ENCODE measurements at places on chromosomes 11 and 22.

DNA sequence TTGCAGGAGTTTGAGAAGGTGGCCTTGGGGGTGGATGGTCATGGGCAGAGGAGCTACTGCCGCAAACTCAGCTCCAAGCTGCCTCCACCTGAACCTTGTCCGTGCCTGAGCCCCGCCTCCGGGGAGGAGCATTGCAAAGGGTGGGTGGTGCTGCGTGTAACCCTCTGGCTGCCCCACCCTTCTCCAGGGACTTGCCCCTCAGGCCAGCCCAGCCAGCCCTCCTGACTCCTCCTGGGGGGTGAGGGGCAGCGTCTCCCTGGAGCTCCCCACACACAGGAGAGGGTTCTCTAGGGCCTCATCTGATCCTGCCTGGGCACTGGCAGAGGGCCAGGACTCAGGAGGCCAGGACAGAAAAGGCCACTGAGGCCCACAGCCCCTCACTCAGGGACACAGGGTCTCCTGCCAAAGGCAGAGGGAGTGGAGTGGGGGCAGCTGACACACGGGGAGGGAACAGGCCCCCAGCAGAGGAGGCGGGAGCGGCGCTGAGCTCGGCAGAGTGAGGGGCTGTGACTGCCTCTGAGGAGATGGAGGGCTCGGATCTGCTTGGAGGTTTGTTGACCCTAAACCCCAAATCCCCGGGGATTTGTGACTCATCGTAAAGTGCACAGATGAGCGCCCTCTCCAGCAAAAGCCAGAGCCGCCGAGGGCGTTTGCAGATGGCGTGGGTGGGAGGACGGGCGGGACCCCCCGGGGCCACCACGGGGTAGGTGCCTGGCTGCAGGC lies 12.8 kb downstream of the BRSK2 start:
- DNase-seq = no peak

- DNase-seq = no peak
Measured at GRCh38 chr11:48017831-48018527, 37.6 kb downstream of the PTPRJ start.

DNA sequence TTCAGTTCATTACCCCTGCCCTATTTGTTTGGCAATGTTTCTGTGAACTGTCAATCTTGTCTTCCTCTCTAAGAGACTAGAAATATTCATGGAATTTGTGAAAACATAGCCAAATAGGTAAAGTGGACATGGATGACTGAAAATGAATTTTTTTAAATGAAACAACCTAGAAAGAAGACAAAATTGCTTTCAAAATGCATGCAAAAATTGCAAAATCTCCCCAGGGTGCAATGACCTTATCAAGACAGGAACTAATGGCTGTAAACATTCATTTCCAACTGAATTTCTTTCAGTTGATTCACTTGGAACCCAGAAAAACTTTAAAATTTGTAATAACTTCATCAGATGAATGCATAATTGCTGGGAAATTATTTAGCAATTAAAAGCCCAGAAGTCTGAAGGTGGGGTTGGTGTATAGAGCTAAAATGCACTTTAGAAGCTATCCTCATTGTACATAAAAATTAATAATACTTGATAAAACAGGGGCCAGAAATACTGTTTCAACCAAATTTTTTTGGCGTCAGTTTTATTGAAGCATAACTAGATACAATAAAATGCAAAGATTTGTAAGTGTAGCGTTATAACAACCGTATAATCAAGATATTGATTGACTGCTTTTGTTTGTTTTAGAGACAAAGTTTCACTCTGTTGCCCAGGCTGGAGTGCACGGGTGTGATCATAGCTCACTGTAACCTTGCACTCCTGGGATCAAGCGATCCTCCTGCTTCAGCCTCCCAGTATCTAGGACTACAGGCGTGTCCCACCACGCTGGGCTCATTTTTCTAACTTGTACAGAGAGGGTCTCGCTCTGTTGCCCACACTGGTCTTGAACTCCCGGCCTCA lies 27.6 kb upstream of the SLC35C1 start:
- no peak for DNase-seq

DNA sequence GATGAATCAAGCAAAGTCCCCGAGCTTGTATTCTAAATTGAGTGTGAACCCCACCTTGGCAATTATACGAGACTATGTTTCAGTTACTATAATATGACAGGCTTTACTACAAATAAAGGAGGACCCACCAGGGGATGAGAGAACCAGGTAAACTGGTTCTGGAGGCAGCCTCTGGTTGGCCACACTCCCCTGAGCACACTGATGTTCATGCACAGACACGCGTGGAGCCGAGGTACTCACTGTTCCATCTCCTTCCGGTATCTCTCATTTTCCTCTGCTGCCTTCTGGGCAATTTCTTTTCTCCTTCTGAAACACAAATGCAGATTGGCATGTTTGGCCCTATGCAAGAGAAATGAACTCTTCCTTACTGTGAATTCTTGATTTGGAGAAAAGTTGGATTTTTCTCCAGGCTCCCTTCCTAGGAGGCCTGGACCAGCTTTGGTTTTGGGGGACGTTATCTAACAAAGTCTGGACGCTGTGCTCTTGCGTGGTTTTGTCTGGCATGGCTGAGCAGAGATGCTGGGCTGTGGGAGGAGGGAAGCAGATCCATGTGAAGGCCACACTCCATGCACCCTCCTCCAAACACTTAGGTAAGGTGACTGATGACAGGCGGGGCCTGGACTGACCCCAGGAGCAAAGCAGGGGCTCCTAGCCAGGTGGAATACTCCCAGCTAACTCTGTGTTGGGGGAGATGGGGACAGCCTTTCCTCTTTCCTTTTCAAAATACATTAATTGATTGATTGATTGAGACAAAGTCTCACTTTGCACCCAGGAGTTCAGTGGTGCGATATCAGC lies 22.9 kb downstream of the USH1C start:
- DNase-seq = no peak

DNA sequence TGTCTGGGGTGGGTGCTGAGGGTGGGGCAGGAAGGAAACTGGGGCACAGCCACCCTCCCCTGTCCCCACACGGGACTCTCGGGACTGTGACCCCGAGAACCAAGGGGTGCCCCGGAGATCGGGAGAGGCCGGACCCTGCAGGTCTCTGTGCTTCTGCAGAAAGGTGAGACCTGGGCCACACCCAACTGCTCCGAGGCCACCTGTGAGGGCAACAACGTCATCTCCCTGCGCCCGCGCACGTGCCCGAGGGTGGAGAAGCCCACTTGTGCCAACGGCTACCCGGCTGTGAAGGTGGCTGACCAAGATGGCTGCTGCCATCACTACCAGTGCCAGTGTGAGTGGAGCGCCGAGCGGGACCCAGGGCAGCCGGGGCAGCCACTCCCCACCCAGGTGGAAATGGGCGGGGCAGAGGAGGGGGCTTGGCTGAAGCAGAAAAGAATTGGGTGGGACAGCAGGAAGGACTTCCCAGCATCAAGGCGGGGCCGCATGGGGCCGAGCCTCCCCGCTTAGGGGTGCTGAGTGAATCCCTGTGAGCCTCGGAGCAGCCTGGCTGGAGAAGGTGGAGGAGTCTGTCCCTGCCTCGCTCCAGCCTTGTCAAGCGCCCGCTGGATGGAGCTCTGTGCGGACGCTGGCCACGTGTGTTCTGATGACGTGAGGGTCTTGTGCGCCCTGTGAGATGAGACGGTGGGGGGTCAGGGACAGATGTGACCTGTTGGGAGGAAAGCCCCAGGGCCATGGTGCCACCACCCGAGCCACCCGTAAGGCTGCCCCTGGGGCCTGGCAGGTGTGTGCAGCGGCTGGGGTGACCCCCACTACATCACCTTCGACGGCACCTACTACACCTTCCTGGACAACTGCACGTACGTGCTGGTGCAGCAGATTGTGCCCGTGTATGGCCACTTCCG lies 29.3 kb upstream of the MUC5B start:
- DNase-seq = no peak

GRCh38 chr11:79503028-79503427 lies 62.2 kb upstream of the TENM4 start:
- no peak for DNase-seq

DNA sequence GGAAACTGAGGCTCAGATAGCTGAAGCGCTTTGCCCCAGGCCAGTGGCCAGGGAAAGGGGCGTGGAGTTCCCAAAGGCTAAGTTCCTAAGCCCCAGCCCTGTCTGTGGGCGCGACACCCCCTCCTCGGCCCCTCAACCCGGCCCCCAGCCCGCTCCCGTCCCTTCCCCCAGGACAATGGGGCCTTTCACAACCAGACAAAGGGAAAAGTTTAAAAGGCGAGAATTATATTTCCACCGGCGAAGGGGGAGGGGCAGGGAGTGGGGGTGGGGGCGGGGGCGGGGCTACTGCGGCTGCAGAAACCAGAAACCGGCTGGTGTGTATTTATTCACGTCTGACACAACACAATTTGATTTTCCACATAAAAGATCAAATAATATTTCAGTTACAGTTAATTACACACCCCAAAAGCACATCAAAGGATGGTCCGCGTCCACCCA lies 192.1 kb downstream of the MN1 start:
- DNase-seq = no peak

DNA sequence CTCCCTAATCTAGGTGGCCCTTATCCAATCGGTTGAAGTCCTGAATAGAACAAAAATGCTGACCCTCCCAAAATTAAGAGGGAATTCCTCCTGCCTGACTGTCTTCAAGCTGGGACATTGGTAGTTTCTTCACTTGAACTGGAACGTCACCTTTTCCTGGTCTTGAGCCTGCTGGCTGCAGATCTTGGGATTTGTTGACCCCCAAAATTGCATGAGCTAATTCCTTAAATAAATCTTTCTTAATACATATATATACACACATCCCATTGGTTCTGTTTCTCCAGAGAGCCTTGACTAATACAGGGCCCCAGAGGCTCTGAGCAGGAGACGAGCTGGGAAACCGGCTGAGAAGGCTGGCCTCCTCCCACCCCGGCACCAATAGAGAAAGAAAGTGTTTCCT lies 46.2 kb downstream of the TRIM29 start:
- DNase-seq = no peak

GRCh38 chr11:66910669-66911068 lies 47.5 kb downstream of the PC start:
- DNase-seq = no peak

GRCh38 chr11:9754010-9754471 lies 90.2 kb downstream of the SWAP70 start:
- DNase-seq = no peak

- no peak for DNase-seq
Measured at GRCh38 chr11:126059238-126059781, 3.4 kb downstream of the CDON start.

GRCh38 chr11:108223348-108224149 lies 682 bp downstream of the ATM start:
- DNase-seq = no peak

GRCh38 chr22:27867953-27868731 lies 50.9 kb downstream of the PITPNB start:
- DNase-seq = no peak

GRCh38 chr11:123161376-123162030 lies 33.5 kb downstream of the CLMP start:
- DNase-seq = no peak

- no peak for DNase-seq
Measured at GRCh38 chr11:69057801-69058200, 9.1 kb downstream of the TPCN2 start.

DNA sequence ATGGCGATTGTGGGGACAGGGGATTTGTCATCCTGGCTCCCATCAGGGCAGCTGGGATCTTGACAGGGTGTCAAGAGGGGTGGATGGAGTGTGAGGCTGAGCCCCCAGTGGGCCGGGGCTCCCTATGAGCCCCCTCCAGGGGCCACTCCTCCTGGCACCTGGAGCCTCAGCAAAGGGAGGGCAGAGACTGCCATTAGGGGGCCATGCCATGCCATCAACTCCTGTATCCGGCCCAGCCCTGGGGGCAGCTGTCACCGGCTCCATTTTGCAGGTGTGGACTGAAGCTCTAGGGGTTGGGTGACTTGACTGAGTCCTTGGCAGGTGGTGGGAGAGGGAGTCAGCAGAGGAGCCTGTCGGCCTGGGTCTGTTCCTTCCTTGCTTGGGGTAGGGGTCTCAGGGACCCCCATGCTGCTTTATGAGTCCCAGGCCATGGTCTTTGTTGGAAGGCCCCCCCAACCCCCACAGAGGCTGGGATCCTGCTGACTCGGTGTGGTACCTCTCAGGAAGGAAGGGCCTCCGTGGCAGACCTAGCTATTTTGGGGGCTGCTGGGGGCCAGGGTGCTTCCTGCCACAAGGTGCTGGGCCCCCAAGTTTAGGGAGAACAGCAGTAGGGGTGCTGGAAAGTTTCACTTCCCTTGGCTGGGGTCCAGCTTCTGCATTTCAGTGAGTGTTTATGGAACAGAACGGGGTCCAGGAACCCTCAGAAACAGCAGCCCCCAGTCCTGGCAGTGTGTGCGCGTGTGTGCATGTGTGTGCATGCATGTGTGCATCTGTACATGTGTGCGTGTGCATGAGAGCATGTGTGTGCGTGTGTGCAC lies 1.5 kb downstream of the ACY3 start:
- DNase-seq = no peak

- no peak for DNase-seq
Measured at GRCh38 chr22:45205276-45205925, 35.3 kb downstream of the KIAA0930 start.

- DNase-seq = no peak
Measured at GRCh38 chr11:9461760-9462134, 935 bp downstream of the ZNF143 start.

- no peak for DNase-seq
Measured at GRCh38 chr22:27226666-27227065, 569.3 kb downstream of the MIAT start.

DNA sequence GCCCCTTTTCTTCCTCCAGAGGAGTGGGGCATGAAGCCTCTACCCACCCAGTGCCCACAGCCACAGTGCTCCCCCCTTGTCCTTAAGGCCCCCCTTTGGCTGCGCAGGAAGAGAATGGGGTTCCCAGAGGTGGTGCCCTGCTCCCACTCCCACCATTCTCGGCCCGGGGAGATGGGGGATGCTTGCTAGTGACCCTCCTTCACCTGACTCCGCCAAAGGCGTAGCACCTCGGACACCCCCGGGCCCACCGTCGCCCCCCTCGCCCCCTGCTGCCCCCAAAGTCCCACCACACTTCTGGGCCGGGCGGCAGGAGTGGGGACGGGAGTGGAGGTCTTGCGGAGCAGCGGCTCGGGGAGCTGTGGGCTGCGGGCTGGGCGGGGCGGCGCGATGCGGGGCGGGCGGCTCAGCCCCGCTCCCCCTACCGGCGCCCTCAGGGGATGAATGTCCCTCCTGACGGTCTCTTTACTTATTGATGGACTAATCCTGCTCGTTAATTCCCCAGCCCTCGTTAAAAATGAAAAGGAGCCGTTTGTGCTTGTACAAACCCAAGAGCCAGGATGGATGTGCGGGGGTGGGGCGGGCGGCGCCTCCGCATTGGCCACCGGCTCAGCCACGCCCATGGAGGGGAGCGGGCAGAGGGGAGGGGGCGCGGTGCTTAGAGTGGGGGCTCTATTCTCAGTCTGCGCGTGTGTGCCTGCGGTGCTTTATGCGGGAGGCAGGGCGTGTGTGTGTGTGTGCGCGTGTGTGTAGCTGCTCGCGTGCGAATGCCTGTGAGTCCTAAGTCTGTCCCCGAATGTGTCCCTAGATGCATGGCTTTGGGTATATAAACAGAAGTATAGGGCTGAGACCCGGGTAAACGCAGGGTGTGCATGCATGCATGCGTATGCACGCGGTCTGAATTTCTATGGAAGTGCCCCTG lies 25.6 kb downstream of the SYT7 start:
- DNase-seq = no peak
